Fibroblast of skin of left quadriceps (primary cell): ENCODE measurements at places on chromosomes 7 and 10.

GRCh38 chr10:34739915-34740314 is 75.2 kb downstream of the PARD3 start:
- DNase-seq, result no peak

DNA sequence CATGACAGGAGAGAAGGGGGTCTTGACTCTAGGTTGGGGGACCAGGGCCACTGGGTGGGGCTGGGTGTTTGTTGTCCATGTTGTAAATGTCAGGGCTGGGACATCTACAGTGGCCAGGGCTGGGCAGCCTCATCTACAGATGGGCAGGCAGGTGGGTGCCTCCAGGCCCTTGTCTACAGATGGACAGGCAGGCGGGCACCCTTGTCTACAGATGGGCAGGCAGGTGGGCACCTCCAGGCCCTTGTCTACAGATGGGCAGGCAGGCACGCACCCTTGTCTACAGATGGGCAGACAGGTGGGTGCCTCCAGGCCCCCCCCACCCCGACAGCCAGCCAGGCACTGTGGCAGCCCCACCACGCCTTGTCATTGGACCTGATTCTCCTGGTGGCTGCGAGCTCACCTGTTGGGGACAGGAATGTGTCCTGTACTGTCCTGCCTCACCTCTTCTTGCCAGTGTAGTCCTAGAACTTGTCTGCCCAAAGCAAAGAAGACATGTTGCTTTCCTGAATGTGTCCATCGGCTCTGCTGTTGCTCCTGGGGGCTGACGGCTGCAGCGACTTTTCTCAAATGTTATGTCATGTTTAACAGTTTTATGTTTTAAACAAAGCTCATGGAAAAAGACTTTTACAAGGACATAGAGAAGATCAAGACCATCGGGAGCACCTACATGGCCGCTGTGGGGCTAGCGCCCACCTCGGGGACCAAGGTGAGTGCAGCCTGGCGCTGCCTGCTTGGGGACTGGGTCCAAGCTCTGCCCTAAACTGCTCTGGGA is 129.9 kb downstream of the ADCY1 start:
- no peak for DNase-seq

DNA sequence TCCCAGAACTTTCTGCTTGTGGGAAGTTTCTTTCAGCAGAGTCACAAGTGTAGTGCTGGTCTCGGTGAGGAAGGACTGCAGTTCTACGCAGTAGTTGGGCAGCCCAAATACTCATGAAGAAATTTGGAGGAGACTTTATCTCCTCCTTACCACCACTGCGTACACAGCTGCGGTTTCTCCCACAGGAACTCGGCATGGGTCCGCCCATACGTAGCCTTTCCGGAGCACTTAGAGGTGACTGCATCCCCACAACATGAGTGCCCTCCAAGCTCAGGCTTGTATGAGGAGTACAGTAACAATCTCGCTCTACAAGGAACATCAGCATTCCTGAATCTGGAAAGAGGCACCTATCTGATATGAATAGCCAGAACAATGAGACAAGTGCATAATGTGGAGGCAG is 549.2 kb upstream of the SEMA3D start:
- no peak for DNase-seq

DNA sequence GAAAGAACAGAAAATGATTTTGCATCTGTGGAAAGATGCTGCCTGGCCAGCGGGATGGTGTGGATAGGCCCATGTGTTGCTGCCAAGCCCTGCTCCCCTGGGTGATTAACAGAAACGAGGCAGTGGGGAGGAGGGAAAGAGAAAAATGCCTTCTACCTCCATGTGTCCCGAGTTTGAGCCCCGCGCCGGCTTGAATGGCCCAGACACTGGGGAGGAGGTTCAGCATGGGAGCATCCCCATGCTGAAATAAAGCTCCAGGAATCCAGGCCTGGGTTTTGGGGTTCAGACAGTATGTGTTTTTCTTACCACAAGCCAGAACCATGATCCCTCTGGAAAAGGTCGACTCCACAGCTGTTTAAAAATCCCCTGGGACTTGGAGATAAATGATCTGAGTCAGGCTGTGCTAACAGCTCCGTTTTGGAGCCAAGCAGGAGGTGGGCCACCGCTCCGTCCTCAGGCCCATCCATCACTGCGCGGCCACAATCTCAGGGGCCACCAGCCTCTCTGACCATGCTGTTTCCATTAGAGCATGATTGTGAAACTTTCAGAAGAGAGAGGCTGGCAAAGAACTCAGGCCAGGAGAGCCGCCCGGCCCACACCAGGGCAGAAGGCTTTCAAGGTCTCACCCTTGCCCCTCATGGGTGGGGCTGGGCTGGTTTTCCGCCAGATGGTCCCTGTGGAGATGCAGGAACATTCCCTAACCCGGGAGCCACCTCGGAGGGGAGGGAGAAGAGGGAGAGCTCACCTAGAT is 299.7 kb downstream of the ZEB1 start:
- peak; percentile 89 for DNase-seq

DNA sequence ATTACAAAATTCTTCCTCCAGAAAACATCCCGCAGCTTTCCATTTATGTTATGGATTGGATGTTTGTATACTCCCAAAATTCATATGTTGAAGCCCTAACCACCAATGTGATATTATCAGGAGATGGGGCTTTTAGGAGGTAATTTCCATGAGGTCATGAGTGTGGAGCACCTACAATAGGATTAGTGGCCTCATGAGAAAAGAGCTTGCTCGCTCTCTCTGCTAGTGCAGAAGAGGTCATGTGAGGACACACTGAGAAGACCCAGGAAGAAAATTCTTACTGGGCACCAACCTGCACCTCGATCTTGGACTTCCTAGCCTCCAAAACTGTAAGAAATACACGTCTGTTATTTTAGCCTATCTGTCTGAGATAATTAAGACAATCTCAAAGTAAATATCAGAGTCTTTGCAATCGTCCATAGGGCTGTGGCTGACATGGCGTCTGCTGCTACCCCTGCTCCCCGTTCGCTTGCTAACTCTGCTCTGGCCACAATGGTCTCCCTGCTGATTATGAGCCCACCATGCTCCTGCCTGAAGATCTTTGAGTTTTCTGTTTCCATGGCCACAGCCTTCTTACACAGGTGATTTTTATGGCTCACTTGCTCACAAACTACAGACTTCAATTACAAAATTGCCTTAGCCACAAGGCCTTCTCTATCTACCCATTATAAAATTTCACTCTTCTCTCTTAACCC is 333.3 kb downstream of the CACNA2D1 start:
- no peak for DNase-seq

DNA sequence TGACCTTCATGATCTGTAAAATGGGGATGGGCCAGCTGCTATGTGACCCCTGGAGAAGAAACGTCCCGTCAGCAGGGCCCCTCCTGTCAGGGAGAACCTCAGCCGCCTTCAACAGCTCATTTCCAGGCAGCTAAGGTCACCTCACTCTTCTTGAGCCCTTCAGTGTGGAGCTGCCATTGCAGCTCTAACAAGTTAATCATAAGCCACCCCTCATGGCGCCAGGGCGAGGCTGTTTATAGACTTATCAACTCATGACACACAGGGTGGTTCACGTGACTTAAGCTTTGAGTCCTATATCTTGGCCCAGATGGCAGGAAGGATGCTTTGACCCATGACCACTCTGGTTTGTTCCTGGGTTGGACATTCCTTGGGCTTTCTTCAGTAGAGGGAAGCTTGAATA is 315.1 kb downstream of the TNS3 start:
- DNase-seq, result no peak

GRCh38 chr7:82624337-82624736 is 180.8 kb upstream of the CACNA2D1 start:
- DNase-seq, result peak; percentile 88
